ENCODE measurements at places on chromosomes 5 and 9.

DNA sequence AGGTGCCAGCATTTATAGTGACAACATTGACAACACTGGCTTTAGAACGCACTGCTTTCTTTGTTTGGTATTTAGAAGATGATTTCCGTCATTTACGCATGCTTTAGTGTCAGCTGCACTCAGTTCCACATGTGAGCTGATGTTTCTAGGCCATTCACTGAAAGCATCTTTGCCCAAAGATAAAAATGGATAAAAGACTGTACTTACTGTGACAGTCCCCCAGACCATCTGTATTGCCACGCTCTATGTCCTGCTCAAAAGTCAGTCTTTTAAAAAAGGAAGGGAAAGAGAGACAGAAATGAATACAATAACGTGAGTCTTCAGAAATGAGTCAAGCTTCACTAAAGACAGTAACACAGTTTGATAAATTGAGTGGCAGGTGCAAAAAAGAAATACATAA lies 99.3 kb downstream of the SEMA6A start:
- no peak for DNase-seq

DNA sequence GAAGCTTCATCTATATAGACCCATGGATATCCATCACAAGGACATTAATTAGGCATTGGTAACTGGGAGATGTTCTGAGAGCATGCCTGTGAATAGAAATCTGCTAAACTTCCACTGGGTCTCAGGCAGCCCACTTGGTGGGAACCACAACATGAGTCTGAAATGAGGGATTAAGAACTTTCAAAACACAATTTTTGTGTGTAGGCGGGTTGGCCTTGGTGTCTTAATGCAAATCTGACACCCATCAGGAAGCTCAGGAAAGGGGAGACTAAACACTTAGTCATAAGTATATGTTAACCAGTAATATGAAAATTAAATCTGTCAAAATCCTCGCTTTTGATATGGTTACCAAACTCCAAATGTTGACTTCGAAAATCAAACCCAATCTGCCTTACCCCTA lies 113.2 kb downstream of the FANCC start:
- DNase-seq: no peak

DNA sequence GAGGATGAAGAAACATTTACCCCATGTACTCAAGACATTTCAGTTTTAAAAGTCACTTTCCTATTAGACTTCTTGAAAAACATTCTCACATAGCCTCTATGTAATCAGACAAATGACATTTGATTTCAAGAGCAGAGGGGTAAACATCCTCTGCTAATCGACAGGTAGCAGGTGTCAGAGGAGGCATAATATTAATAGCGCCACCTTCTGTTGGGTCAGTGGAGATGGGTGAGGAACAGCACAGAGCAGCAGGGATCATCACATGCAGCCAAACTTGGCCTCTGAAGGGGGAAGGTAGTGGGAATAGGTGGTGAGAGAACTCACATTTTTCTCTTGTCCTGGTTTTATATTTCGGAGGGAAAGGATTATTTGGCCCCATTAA lies 3.3 kb upstream of the LSM11 start:
- peak; percentile 36 for DNase-seq

- no peak for DNase-seq
These were observed at the start of gene IL11RA for GRCh38 chr9:34651876-34652601. TSS of gene IL11RA (plus strand) at chr9:34652185. CDS start at chr9:34655218, 3,033 bp downstream.

- no peak for DNase-seq
These were observed 114.8 kb downstream of the MSX2 start for GRCh38 chr5:174839196-174839595.

GRCh38 chr9:97078362-97078761 lies 39.4 kb upstream of the CTSV start:
- no peak for DNase-seq

GRCh38 chr9:36318212-36318802 lies 60.1 kb upstream of the GNE start:
- DNase-seq: no peak

DNA sequence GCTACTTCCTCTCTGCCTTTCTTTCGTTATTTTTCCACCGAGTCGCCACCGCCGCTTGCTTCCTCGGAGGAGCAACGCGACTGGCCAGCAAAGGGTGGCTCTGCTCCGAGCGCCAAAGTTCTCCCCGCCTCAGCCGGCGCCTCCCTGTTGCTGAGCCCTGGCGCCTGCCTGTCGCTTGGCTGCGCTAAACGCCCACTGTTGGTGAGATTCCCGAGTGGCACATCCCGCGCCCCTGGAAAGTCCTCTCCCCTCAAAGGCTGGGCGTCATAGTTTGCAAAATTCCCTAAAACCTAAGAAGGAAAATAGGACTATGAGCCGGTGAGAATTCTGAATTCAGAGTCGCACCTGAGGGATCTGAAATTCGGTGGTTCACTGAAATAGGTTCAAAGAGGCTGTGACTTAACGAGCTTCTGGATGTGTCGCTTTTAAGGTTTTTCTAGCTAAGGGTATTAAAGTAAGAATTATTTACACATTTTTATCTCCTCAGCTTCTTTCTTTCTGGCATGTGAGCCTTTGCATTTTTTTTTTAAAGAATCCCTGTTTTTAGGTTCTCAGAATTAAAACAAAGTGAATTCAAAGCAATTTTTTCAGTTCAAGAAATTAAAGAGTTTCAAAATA lies at the start of gene GRIN3A:
Gene GRIN3A, minus strand, starts transcription at position 82 of the 618 bp plus-strand sequence. CDS start 668 bp downstream, outside the sequence.
- no peak for DNase-seq

- DNase-seq: peak; percentile 55
These were observed 110.9 kb upstream of the ADAMTSL1 start for GRCh38 chr9:18362901-18363685.

- DNase-seq: no peak
These were observed 172.1 kb downstream of the GADD45G start for GRCh38 chr9:89776795-89777525.

GRCh38 chr5:109849478-109850088 lies 159.9 kb downstream of the MAN2A1 start:
- DNase-seq: no peak

DNA sequence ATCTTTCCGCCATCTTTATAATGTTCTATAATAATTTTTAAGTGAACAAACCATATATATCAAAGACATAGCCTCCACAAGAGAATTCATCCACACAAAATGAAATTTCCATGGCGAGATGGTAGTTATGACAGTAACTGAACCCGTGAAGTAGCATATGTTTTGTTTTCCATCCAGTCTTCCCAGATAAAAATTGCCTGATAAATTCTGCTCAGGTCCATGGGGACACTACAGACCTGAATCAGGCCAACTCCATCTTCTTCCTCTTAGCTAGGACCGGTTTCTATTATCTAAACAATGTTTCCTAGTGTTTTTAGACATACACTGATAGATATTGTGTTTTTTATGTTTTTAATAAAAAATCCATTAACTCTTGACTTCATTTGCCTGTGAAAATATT lies 235.7 kb downstream of the PLK2 start:
- no peak for DNase-seq

DNA sequence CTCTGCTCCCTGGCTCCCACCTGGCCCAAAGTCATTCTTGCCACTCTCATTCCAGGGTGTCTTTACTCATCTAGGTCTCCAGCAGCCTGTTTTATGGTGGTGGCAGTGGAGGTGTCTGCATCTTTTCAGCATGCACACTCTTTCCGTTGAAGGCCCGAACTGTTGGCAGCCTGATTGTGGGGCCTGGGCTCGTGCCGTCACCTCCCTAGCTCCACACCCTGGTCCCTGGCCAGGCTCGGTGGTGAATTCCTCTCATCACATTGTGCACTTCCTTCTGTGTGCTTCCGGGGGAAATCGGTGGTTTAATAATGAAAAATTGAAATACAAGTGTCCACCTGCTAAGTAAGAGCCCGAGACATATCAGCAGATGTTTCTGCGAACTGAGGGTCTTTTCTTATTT lies 214.3 kb downstream of the TRIO start:
- no peak for DNase-seq

DNA sequence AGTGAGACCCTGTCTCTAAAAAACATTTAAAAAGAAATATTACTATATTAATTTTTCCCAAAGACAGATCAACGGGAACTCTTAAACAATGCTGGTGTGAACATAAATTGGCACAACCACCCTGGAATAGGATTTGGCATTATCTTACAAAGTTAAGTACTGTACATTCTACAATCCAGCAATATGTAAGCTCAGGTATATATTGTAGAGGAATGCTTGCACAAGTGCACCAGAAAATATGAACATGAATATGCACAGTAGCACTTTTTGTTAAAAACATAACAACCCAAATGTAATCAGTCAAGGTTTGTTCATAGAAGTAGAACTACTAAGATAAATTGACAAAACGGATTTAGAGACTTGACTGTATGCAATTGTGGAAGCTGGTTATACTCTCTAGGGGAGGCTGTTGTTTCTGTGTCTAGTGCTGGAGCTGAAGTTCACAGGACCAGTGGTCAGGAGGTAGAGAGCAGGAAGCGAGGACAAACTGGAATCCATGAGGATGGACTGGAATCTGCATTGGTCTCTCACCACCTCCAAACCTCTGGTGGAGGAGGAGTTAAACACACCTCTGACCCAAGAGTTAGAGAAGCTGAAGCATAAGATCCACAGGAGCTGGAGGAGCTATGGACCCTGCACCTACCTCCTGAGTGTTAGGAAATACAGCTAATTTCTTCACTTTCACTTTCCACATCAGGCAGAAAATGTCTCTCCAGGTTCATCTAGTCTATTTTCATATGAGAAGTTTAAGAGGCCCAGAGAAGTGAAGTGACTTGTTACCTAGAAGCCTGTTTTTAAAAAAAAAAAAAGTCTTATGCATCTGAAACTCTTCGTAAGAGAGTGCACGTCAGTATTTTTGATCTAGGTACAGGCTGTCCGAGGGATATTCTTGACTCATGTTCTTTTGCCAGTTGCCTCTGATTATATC lies 20.3 kb upstream of the RIC1 start:
- no peak for DNase-seq

GRCh38 chr5:56191656-56192055 lies 41.5 kb downstream of the ANKRD55 start:
- DNase-seq: no peak

DNA sequence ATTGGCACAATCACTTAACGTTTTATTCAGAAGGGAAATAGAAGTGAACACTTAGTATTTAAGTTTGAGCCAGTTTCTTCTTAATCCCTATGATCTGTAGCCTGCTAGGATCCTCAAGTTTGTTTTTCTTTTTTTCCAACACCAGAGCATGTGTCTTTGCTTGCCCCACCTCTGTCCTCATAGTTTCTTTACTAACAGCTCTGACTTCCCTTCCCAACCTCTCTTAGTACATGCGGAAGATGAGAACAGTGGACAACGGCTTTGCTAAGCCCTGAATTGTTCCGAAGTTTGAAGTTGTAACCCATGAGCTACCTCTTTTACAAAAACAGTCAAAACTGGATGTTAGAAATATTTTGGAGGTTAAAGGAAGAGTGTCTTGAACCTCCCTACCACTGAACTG lies 61.7 kb upstream of the TAF11L2 start:
- DNase-seq: no peak

DNA sequence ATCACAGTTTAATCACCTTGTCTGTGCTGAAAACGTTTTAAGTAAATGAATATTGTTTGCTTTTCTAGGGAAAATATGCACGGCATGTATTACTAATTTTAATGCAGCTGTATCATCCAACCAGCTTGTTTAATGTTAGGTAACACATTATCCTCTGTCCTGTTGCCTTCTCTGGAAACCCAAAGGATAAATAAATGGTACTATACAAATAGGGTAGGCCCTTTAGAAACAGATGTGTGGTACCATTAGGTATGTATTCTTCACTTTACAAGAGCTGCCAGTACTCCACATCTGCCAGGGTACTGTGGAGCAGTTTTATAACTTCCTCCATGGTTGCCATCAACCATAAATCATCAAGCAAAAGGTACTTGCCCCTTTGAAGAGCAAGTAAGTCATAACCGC lies 42.9 kb downstream of the FAF2 start:
- DNase-seq: no peak

DNA sequence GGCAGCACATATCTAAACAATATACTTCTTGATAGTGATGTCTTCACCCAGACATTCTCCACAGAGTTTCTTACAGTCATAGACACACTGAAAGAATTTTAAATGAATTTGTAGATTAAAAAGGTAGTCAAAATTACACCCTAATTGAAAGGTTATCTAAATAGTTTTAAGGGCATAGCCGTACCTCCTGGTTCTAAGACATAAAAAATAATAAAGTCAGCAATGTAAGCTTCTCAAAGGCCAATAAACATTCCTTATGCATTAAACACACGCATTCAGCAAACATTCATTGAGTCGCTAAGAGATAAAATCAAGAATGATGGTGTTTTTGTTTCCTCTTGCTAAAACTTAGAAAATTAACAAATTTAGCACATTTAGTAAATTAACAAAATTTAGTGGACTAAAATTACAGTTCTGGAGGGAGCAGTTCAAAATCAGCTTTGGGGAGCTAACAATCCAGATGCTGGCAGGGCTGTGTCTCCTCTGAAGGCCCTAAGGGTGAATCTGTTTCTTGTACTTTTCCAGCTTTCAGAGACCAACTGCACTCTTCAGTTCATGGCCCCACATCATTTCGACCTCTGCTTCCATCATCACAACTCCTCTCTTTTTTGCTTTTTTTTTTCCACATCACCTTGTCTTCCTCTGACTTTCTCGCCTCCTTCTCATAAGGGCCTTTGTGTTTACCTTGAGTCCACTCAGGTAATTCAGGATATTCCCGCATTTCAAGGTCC lies 516.5 kb downstream of the DNAH5 start:
- no peak for DNase-seq

DNA sequence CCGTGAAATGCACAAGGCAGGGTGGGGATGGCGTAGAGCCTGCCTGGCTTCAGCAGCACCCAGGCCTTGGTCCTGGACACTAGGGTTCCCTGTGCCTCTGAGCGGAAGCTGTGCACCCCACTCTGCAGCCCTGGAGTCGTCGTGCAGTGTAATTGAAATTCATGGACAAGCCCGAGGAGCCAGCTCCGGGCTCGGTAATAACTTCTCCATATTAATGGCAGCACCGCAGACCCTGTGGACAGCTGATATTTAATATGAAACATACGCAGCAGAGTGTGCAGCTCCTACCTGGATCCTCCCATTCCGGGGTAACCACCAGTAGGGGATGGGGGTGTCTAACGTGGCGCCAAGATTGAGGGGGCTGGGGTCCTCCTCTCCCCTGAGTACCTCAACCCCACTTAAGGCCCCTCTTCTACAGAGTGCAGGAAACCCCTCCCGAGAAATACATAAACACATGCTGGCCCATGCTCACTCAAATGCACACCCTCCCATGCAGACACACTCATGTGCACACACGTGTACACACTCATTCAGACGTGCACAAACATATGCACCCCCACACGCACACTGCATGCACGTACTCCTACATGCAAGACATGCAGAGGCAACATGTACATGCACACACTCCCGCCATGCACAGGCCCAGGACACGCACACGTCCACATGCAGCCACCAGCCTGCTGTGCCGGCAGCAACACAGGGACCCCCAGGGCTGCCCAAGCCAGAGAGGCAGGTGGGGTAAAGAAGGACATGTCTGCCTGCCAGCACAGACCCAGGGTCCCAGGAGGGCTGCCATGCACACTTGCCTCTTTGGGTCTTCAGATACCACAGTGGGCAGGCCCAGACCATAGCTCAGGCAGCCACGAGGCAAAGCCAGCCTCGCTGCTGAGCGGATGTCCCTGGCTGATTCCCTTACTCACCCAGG lies 8.1 kb downstream of the ADAMTS2 start:
- no peak for DNase-seq

Measured in RPMI8226 (cell line).